ENCODE measurements at places on chromosomes 2 and 18.

GRCh38 chr18:45373286-45373880 lies 241.9 kb upstream of the SLC14A2 start:
- DNase-seq, result no peak

GRCh38 chr2:158046121-158046880 lies 55.4 kb upstream of the UPP2 start:
- no peak for DNase-seq

- DNase-seq, result no peak
Observed at GRCh38 chr18:6280211-6280743, 134.4 kb downstream of the L3MBTL4 start.

GRCh38 chr2:147382322-147382948 lies 462.4 kb upstream of the ACVR2A start:
- no peak for DNase-seq

DNA sequence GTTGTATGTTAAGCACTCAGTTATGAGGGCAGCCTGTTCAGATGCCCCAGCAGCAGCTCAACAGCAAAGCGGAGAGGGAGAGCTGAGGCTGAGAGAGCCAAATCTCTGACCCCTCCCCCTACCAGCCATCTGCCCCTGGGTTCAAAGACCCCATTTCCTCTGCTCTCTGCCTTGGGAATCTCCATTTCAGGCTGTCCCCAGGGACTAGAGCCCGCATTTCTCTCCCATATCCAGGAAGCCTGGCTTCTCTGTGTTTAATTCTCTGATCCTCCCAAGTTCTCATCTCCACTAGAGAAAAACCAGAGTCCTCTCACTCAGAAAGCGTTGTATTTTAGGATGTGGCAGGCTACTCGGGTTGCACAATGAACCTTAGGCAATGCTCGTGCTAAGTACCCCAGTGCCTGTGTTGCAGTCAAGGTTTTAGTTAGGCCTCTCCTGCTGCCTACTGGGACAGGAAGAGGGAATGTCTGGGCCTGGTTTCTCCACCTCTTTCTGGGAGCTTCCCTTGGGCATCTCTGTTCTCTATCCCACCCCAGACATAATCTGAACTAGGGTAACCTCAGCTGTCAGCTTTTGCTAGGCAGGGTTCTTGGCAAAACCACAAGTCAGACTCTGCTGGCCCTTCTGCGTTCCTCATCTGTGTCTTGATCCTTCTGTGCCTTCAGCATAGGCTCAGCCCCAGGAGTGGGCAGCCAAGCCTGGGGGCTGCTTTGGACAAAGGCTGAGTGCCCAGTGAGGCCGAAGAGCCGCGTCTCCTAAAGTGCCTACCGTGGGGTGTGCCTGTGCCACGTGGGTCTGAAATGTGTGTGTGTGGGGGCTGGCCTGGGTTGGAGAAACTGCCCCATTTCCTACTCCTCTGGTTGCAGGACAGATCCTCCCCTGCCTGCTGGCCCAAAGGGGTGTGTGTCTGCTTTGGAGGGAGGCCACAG lies 96.8 kb downstream of the STPG4 start:
- DNase-seq, result no peak

- no peak for DNase-seq
Observed at GRCh38 chr2:132253496-132254305, 91.9 kb upstream of the ANKRD30BL start.

DNA sequence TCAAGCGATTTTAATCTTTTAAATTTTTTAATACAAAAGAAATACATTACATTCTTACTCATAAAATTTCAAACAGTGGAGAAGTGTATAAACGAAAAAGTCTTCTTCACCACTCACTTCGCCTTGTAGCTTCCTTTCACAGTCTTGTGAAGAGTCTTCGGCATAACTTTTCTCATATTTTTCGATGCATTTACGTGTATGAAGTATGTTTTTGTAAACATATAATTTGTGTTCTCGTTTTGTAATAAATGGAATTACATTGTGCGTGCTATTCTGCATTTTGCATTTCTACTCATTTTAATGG lies 1.1 kb downstream of the SP140L start:
- no peak for DNase-seq

DNA sequence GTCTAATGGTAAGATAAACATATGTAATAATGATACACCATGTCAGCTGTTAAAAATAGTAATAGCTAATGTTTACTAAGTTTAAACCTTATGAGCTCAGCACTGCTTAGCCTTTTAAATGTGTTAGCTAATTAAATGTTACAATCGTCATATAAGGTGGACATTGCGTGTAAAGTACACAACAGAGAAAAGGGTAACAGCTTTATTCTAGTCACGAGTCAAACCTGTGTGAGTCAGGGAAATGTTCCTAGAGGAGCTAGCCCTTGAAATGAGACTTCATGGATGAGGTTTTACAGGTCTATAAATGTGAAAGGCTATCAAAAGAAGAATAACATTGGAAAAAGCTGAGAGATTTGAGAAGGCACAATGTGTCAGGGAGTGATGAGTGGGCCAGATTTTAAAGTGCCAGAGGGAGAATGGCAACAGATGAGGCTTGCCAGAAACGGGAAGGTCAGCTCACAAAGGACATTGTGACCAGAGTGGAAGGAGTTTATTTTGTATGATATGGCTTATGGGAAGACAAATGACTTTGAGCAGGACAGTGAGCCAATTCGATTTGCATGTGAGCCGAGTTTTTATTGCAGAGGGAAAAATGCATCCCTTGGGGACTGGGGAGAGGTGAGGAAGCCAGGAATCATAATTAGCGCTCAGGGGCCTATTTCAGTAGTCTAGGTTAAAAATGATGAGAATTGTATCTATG lies 276.3 kb downstream of the CTNNA2 start:
- no peak for DNase-seq

DNA sequence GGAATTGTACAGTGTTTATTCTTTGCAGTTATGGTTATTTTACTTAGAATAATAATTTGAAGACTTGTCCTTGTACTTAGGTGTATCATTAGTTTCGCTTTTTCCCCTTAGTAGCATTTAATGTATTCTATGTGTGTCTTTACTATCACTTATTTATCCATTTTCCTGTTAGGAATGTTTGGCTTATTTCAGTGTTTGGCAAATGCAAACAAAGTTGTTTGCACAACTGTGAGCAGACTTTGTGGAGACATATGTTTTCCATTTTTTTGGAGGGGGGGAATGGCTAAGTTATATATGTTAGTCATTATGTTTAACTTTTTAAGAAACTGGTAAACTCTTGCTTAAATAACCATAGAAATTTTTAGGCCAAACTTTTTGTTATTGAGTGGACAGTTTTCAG lies 447.7 kb downstream of the SOX11 start:
- no peak for DNase-seq

GRCh38 chr2:217116610-217117009 lies 256.7 kb upstream of the TNP1 start:
- DNase-seq, result no peak

DNA sequence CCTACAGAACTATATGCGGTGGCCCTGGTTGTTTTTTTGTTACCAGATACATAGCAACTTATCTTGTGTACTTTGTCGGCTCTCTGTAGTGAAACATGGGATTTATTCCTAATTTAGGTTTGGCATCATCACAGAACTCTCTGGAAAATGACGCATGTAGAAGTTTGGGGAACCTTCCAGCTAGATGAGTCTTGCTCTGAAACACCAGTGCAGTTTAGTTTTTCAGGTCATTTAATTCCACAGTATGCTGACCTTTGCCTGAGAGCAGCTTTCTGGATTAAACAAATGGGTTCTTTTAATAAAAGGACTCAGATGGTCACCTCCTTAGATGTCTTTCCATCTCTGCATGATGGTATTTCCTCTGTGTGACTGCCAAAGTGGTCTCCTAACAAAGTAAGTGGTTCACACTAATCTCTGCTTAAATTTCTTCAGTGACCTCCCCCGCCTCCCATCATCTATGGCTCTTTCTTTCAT lies 39.9 kb downstream of the MYO3B start:
- DNase-seq, result no peak

DNA sequence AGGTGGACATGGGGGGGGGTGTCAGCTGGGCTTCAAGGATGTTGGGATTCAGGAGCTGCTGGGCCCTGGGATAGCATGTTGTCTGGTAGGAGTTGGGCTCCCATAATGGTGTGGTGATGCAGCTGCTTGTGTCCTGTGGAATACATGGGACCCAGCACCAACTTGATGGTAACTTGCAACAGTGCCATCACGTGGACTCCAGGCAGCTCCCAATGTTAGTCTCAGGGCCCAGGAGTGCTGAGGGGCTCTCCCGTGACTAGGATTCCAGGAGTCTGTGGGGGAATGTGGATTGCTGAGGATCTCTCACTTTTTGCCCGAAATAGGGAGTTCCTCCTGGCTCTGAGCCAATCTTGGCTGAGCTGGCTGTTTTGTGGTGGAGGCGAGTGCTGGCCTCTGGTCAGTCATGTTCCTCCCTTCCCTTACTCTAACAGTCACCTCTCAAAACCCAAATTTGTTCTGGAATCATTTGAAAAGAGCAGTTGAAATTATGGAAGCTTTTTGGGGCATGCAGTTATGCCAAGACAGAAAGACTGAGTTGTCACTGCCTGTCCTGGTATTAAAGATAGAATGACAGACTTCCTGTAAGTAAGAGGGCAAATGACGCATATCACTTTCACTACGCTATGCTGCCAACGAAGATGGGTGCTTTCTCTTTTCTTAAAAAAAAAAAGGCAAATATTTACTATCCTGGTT lies 607.1 kb downstream of the ADCYAP1 start:
- no peak for DNase-seq

GRCh38 chr2:123518367-123518766 lies 506.7 kb upstream of the CNTNAP5 start:
- DNase-seq, result no peak

GRCh38 chr2:34831096-34831495 lies 1232.0 kb upstream of the FAM98A start:
- no peak for DNase-seq

GRCh38 chr2:12091201-12091806 lies 344.9 kb downstream of the LPIN1 start:
- no peak for DNase-seq

- no peak for DNase-seq
Observed at GRCh38 chr2:112290088-112290487, 14.7 kb downstream of the ZC3H6 start.

GRCh38 chr2:176123411-176124109 lies 1.0 kb downstream of the HOXD9 start:
- no peak for DNase-seq

DNA sequence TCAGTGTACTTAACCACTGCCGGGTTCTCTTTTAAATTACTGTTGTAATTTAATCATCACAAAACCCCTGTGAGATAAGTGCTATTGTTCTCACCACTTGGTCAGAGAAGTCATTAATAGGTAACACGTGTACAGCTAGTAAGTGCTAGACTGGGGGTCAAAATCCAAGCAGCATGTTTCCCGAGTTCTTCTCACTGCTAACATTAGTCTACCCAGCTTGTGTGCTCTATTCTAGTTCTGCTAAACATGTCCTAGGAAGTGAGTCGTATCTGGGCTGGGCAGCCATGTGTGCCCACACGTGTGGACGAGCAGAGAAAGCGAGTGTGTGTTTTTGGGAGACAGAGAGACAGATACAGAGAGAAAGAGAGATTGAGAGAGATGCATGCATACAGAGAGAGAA lies 94.1 kb downstream of the BIN1 start:
- no peak for DNase-seq

DNA sequence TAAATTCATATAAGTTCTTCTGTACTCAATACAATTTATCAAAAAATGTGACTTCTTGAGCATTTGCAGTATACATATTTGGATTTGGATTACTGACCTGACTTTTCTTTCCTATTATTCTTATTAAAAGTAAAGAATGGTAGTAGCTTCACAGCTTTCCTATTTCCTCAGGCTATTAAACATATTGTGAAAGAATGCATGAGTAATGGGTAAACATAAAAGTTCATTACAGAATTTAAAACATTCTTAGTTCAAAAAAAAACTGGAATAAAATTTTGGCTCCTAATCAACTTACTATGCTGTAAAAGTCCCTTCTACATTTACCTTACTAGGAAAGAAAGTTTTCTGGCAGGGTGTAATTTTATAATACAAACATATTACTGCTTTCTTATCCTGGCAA lies 27.3 kb upstream of the C2orf66 start:
- no peak for DNase-seq

GRCh38 chr2:236164925-236165841 lies 3.0 kb downstream of the GBX2 start:
- DNase-seq, result no peak

GRCh38 chr2:172228177-172228808 lies 125.6 kb upstream of the DLX2 start:
- no peak for DNase-seq

- no peak for DNase-seq
Observed at GRCh38 chr2:106160786-106161261, 33.3 kb downstream of the UXS1 start.

- DNase-seq, result no peak
Observed at GRCh38 chr2:64681479-64681967, 27.8 kb upstream of the SERTAD2 start.

- DNase-seq, result no peak
Observed at GRCh38 chr18:54736981-54737380, 91.3 kb upstream of the RAB27B start.

DNA sequence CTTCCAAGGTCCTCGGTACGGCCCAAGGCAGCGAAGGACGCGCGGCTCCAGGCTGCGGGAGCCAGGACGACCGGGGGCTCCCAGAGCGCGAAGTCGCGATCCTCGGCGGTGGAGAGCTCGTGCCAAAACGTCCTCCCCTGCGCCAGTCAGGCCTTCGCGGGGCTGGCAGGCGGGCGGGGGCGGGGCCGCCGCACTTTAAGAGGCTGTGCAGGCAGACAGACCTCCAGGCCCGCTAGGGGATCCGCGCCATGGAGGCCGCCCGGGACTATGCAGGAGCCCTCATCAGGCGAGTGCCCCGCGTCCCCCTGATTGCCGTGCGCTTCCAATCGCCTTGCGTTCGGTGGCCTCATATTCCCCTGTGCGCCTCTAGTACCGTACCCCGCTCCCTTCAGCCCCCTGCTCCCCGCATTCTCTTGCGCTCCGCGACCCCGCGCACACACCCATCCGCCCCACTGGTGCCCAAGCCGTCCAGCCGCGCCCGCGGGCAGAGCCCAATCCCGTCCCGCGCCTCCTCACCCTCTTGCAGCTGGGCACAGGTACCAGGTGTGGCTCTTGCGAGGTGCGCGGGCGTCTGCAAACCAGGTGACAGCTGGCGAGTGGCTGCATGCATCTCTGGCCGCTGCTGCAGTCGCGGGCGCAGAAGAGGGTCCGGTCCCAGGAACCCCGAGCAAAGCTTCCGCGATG lies at the start of gene CIDEA:
CIDEA (plus strand) TSS at position 226 of the 684 bp plus-strand sequence; CDS start at position 249, 23 bp downstream.
- no peak for DNase-seq

GRCh38 chr2:136297312-136297711 lies 179.4 kb upstream of the CXCR4 start:
- no peak for DNase-seq

- no peak for DNase-seq
Observed at GRCh38 chr2:12605936-12606335, 110.8 kb upstream of the TRIB2 start.

DNA sequence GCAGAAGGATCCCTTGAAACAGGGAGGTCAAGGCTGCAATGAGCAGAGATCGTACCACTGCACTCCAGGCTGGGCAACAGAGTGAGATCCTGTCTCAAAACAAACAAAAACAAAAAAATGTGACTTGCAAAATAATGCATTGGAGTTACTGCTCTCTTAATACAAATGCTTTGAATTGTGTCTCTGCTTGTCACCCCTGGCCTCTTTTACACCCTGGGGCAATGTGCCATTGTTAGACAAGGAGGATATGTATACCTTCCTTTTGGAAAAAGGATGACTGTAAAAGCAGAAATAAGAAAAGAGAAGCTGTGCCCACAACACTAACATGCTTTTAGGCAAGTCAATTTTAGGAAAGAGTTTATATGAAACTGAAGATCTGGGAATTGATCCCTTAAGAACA lies 20.8 kb upstream of the C2orf74 start:
- DNase-seq, result no peak

GRCh38 chr2:72332720-72333119 lies 185.1 kb upstream of the CYP26B1 start:
- DNase-seq, result no peak

- DNase-seq, result no peak
Observed at GRCh38 chr2:204090021-204090420, 153.5 kb downstream of the ICOS start.

Measured in stimulated activated CD8-positive, alpha-beta memory T cell treated with anti-CD3 and anti-CD28 coated beads, Interleukin-4, amount 100 ng/mL, for 4 hours (primary cell).